ENCODE measurements at places on chromosomes 12 and 14.

DNA sequence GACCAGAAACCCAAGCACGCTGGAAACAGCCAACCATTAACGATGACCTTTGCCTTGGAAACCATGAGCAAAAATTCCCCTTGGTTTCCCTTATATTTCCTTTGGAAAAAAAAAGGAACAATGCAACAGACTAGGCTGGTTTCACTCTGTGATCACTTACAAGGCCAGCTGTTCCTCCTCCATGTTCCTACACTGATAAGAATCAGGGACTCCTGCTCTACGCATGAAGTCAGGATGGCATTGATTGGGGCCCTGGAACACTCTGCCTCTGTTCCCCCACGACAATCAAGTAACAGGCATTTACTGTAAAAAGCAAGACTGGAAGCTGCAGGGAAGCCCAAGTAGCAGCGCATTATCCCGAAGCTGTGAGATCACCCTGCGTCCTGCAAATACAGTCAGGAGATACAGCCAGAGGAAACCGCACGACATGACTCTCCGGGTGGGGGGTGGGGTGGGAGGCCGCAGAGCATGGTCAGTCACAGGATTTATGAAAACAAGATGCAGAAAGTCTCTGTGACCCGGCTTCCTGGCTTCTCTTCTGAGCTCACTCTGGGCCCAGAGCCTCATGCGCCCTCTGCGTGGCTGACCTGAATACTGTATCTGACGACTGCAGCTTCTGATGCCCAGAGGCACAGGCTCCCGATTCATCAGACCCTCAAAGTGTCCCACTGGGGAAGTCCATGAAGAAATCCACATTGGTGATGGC is 31.1 kb downstream of the SSH1 start:
- DNase-seq = peak; percentile 81

DNA sequence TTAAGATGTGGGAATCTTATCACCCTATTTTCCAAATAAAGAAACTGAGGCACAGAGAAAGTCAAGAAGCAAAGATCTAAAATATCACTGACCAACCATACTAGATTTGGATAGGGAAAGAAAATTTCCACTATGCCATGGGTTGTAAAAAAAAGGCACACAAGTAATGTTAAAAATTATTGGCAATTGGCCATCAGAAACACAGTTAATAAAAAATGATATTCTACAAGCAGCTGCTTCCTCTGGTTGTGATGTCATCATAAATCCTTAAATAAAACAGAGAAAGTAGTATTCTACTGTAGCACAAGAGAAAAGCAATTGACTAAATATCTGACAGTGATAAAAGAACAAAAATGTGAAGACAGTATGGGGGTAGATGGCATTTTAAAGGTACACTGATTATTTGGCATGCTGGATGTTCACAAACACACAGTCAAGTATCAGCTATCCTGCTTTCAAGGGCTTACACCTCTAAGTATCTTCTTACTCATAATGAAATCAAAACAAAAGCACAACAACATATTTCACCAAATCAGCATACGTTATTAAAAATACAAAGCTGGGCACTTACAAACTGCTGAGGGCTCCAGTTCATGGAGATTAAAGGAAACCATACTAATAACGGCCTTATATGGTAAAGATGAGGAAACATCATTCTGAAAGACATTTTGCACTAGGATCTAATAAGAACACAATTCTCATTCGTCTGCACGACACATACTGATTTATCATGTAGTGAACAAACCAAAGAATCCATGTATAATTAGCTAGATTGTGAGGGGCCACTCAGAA is 45.7 kb downstream of the CORO1C start:
- no peak for DNase-seq

GRCh38 chr12:70399311-70399710 is 33.2 kb downstream of the KCNMB4 start:
- peak; percentile 27 for DNase-seq

GRCh38 chr12:113222730-113223531 is 1.7 kb downstream of the TPCN1 start:
- peak; percentile 62 for DNase-seq

GRCh38 chr14:78448164-78449094 is 278.3 kb downstream of the NRXN3 start:
- peak; percentile 65 for DNase-seq

DNA sequence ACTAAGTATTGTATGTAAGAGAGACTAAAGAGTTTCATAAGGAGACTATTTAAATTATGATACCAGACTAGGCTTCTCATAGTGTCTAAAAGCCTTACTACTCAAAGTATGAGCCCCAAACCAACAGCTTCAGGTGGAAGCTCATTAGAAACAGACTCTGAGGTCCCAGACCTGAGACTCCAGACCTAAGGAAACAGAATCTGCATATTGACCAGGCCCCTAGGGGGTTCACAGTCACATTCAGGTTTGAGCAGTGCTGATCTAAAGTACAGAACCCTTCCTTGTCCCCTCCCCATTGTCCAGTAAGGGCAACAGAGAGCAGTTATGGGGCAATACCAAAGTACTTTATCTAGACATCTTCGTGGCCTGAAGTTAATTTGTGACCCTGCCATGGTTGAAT is 87.7 kb downstream of the SSPN start:
- DNase-seq = no peak
